ENCODE measurements at places on chromosomes 5 and 9.

DNA sequence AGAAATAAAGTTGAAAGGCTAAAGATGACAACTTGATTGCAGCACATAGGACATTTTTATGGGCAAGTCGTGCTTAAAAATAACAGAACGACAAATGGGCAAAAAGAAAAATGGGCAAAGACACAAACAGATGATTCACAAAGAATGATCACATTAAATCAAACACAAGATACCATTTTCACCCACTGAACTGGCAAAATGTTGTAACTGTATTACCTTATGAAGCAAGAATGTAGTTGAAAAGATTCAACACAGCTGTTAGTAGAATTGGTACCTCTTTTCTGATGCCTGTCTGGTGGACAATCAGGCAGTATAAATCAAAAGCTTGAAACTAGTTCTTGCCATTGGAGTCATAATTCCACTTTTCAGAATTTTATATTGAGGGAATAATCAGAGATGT lies 81.0 kb upstream of the PALM2AKAP2 start:
- no peak for DNase-seq

- no peak for DNase-seq
Measured at GRCh38 chr5:66620711-66621110, 24.5 kb downstream of the MAST4 start.

DNA sequence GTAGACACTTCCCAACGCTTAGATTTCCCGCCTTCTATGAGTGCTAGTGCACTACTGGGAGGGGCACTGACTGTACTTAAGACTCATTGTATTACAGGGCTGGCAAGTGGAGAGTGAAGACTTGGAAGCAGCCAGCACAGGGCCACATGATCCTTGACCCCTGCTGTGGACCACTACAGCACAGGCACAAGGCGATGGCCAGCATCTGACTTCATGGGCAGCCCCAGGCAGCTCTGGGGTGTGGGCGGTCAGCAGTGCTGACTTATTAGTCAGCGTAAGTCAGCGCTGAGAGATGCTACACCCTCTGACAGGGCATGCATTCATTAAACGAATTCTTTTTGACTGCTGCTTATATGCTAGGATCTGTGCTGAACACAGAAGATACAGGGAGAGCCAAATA lies 9.3 kb downstream of the SLC46A2 start:
- DNase-seq: no peak

DNA sequence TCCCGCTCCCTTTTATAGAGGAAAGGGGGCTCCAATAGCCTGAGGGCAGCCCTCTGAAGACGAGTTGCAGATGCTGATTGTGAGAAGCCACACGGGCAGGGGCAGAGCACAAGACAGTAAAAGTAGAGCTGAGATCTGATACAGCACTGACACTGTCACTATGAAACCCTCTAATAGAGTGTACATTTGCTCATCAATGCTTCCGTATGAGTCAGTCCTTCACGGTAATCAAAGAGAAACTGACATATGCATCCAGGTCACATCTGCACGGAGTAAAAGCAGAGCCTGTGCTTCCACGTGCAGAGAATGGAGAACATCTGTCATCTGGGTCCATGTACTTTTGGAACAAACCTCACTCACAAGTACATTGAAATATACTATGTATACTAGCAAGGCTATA lies 60.6 kb upstream of the TMEM215 start:
- no peak for DNase-seq

GRCh38 chr5:31976169-31976568 lies 197.9 kb downstream of the GOLPH3 start:
- DNase-seq: no peak

- no peak for DNase-seq
Measured at GRCh38 chr9:72996114-72996513, 43.3 kb upstream of the ALDH1A1 start.

GRCh38 chr5:103016167-103016566 lies 103.8 kb downstream of the GIN1 start:
- DNase-seq: no peak

DNA sequence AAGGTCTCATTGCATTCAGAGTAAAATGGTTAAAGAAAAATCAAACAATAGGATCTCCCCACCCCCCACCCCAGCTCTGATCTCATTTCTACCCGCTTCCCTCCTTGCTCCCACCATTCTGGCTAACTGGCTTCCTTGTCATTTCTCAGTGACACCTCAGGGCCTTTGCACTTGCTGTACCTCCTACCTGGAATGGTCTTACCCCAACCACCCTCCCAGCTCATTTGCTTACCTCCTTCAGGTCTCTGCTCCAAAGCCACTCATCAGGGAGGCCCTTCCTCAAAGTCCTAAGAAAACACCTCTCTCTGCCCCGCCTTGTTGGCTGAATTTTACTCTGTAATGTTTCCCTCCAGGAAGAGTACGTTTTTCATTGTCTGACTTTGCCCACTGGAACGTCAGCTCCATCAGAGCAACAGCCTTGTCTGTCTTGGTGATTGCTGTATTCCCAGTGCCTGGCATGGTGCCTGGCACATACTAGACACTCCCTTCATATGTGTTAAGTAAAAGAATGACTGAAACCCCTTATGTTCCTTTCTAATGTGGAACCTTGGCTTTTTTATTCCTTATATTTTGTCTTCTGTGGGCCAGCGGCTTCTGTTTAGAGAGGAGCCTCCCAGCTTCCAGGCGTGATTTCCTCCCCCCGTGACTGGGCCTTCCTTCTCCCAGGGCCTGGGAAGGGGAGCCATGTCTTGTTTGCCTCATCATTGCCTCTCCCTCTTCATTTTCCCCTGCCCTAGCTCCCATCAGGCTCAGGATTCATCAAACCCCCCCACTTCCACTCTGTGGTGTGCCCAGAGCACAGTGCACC lies 26.9 kb downstream of the NEURL1B start:
- DNase-seq: no peak

- DNase-seq: no peak
Measured at GRCh38 chr5:74289238-74289637, 351.3 kb downstream of the ENC1 start.

DNA sequence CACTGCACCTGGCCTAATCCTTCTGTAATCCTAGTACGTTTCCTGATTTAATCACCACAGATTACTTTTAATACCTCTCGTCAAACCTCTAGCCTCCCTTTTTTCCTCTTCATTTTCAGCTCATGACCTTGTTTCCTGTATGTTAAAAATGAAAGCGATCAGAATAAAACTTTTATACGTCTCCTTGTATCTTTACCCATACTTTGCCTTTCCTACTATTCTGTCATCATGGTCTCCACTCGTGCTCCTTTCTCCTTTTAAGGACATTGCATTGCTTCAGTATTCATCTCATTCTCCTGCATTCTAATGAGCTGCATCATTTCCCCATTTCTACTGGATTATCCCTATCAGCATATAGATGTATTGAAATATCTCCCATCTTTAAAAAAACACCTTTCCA lies 8.5 kb downstream of the CDC42SE2 start:
- DNase-seq: no peak

- no peak for DNase-seq
Measured at GRCh38 chr9:27673641-27674040, 100.4 kb upstream of the C9orf72 start.

DNA sequence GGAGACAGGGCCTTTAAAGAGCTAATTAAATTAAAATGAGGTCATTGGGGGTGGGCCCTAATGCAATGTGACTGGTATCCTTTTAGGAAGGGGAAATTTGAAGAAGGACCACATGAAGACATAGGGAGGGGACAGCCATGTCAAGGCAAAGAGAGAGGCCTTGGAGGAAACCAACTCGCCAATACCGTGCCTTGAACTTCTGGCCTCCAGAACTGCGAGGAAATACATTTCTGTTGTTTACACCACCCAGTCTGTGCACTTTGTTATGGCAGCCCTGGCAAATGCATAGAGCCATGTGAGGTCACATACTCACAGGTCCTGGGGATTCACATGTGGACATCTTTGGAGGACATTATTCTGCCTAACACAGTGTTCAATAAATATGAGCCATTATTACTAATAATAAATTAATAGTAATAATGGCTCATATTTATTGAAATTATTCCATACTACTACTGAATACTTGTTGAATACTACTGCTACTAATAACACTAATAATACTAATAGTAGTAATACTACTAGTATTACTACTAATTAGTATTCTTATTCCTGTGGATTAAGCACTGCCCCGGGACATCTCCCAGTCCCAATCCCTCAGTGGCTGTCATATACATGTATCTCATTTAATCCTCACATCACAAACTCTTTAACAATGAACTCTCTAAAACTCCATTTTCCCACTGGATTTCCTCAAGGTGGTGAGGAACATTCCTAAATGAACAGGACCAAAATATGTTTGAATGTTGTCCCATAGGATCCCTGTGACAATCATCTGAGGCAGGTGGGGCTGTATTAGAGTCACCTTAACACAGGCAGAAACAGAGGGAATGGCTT lies 8.4 kb downstream of the TRAF1 start:
- DNase-seq: no peak

- DNase-seq: no peak
Measured at GRCh38 chr9:107705521-107705920, 216.0 kb upstream of the KLF4 start.

- no peak for DNase-seq
Measured at GRCh38 chr9:617445-618085, 223.9 kb upstream of the DMRT1 start.

GRCh38 chr5:96458176-96458575 lies 25.1 kb upstream of the PCSK1 start:
- no peak for DNase-seq

GRCh38 chr5:59361454-59361853 lies 532.1 kb downstream of the PDE4D start:
- DNase-seq: no peak

DNA sequence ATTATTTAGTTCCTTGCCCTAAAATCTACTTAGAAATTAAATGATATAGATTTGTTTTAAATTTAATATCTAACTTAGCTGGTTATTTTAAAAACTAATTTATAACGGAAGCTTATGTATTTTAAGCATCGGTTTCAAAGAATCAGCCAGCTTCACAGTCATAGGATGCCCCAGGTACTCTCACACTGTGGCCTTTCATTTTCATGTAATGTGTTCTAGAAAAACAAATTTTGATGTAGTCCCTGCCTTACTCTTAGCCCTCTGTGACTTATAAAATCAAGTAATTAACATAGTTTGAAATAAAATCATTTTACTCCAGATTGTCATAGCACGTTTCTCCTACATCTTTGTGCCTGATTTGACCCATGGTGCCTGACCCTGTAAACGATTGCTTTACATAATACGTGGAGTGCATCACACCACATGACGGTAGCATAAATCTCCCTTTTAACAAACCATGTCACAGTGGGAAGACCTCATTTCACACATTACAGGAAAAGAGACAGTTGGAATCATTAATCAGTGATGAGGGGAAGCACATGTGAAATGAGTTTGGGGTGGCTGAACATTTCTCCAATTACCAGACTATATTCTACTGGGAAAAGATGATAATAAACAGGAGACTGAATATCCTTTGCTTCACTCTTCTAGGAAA lies 731.5 kb upstream of the CDH9 start:
- DNase-seq: no peak

GRCh38 chr9:22240619-22241018 lies 206.0 kb upstream of the DMRTA1 start:
- no peak for DNase-seq

GRCh38 chr5:94025788-94026473 lies 284.5 kb upstream of the POU5F2 start:
- no peak for DNase-seq

DNA sequence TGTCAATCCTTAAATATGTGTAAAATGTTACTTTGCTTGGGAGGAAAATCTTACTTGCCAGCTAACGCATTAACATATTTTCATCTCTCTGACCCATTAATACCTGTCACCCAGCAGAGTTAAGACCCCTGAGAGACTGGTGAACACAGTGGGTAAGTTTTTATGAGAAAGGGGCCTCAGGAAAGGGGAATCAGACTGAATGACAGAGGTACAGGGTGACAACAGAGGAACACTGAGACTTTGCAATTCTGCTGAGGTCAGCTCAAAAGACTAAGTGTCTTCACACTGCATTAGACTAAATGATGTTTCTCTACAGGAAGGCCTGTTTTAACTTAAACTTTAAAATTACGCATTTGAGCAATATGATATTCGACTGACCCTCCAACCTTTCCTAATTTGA lies 223.8 kb downstream of the EFNA5 start:
- DNase-seq: no peak

DNA sequence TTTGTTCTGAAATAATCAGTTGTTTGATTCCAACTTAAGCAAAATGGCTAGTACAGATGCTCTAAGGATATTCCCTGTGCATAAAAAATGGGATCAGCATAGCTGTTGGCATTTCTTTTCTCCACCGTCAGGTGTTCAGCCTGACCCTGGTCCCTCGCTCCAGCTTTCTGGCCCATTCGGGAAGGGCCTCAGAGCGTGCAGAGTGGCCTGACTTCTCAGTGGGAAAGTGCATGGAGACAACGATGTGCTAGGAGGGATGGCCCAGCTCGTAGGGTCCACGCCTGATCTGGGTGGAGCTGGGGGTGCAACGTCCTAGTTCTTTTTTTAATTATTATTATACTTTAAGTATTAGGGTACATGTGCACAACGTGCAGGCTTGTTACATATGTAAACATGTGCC lies 319.1 kb upstream of the IRX4 start:
- DNase-seq: no peak

DNA sequence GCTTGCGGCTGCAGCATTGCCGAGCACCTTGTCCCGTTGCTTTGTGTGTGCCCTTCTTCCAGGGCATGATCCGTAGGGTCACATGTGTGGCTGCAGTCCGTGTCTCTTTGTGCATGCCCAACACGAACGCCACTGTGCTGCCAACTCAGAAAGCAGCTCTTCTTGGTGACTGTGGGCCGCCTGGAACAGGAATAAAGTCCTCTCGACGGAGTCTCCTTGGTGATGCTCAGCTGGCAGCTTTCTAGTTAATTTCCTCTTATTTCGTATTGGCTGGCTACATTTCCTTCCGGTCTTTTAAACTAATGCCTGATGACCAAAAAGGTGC lies 5.8 kb downstream of the EXOC3 start:
- DNase-seq: no peak

GRCh38 chr9:31140316-31140715 lies 1244.1 kb upstream of the ACO1 start:
- DNase-seq: no peak
